Stimulated activated CD4-positive, alpha-beta T cell treated with anti-CD3 and anti-CD28 coated beads, TNF-alpha, amount 100 ng/mL, for 48 hours (primary cell): ENCODE measurements at places on chromosomes 6 and 20.

DNA sequence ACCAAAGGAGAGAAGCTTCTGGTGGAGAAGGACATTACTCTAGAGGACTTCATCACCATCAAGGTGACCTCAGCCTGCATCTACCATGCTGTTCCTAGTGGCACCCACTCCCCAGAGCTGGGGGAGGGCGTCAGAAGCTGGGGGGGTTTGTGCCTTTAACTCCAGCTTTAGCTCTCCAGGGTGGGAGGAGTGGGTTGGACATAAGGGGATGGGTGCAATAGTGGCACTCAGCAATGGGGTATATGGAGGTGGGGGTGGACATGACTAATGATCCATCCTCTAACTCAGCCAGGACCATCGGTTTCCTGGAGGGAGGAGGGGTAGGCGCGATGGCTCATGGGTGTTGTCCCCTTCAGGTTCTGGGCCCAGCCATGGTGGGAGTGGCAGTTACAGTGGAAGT, 40.1 kb downstream of the SNRPB start:
- DNase-seq: no peak

DNA sequence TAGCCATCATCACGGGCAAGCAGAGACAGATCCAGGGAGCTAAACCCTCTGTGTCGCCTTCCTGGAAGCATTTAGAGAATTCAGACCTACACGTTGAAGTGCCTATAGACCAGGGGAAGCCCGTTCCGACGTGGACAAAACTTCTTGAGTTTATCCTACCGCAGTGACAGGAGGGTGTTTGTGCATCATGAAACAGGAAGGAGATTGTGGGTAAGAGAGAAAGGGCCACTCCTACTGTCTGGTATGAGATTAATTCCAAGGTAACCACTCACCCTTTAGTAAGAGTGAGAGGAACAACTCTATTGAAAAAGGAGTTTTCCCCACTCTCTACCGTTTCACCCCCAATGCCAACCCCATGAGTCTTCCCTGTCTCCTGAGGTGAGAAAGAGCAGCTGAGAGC, 133.7 kb downstream of the TFAP2C start:
- DNase-seq: no peak

DNA sequence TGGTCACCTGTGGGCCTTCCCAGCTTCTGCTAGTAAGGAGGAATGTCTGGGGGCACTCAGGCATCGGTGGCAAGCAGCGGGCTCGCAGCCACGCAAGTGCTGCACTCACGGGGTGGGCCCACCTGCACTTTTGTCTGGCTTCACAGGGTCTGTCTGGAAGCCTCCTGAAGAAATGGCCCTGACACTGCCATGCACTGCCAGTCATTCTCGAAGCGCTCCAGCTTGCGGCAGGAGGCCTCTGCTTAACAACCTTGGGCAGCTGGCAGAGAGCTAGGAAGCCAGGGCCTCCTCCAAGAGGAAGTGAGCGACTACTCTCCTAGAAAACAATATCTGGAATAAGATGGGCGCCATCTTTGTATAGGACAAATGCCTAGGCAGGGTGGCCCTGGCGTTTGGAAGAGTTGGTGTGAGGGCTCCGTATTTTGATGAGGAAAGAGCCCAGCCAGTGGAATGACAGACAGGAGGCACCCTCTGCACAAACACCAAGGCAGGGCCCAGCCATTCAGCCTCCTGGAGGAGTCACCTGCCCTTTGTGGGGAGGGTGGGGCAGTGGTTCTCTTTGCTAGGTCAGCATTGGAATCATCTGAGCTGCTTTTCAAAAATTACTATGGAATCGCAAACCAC, 113.9 kb downstream of the SYNDIG1 start:
- no peak for DNase-seq

- no peak for DNase-seq
Measured at GRCh38 chr6:102501615-102502014, 1108.1 kb downstream of the GRIK2 start.

GRCh38 chr20:40868551-40869217, 159.9 kb upstream of the TOP1 start:
- no peak for DNase-seq

- DNase-seq: no peak
Measured at GRCh38 chr6:47446669-47447330, 30.8 kb upstream of the CD2AP start.
